Tongue (tissue), 3 donors: ENCODE measurements at places on chromosomes 12 and 14.

- no peak for DNase-seq
Observed at GRCh38 chr12:49545815-49546214, 7.0 kb downstream of the KCNH3 start.

- peak; percentile 30 for DNase-seq
Observed at GRCh38 chr12:269191-269590, 6.6 kb upstream of the SLC6A13 start.

DNA sequence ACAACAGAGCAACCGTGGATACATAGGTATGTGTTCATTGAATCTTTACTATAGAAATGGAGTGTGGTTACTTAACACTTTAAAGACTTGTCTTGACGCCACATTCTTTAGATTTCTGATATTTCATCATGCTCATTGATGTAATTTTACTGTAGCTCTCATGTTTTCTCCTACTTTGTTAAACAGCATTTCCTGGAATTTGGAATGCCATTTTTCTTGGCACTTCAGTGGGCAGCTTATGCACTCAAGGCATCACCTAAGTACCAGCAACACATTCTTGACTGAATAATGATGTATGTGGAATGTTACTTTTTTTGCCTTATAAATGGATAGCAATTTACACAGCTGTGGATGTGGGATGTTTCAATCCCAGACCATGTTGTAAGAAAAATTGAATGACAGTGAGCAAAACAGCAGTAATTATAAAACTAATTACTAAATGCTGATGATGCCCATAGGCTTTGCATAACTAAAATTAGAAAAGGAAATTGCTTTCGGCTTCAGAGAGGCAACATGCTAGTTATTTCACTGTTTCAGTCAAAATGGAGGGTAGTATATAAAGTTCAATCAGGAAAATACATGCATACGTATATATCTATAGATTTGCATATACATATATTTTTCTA lies 298.5 kb downstream of the NPAS3 start:
- DNase-seq = no peak

GRCh38 chr12:110564471-110564991 lies 18.6 kb downstream of the PPTC7 start:
- no peak for DNase-seq

DNA sequence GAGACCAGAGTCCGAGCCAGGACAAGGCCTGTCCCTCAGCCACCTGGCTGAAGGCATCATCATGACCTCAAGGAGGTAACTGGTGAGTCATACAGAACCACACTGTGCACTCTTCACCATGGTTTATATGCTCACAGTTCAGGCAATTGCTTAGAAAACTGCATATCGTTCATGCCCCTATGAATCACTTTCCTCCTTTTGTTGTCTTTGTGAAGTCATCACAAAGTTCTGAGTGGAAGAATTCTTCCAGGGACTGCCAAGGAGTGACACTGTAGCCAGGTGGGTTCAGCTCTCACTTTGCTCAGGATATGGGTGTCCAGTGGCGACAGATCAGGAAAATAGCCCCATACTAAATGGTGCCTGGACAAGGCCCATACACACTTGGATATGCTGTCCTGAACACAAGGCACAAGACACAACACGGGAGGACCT lies 92.5 kb downstream of the DPF3 start:
- DNase-seq = no peak

GRCh38 chr14:85546390-85546789 lies 16.4 kb downstream of the FLRT2 start:
- no peak for DNase-seq

- DNase-seq = no peak
Observed at GRCh38 chr12:8562310-8562709, 21.6 kb upstream of the CLEC4E start.

- DNase-seq = no peak
Observed at GRCh38 chr12:52063082-52063924, 6.5 kb upstream of the ATG101 start.

DNA sequence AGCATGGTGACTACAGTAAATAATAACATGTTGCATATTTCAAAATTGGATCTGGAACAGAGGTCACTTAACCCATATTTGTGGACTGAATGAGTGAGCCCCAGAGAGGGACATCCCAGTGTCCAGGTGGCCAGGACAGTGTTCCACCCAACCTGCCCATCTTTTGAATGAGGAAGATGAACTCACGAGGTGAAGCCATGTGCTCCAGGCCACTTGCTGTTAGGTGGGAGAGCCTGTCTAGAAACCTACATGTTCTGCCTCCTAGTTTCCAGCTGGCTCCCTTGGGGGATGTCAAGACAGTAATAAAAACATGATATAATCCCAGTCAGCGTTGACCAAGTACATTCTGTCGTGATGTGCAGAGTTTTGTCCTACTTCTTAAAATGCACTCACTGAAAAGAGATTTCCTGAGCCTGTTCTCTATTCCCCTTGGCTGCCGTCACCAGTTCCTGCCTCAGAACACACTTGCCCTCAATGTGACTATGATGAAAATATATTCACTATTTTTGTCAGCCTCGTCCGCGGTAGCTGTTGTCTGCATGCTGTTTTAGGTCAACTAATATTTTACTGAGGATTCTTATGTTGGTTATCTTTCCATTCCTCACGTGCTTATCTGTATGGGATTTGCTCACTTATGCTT lies 25.7 kb downstream of the TSPAN9 start:
- DNase-seq = no peak

GRCh38 chr14:105093038-105093430 lies 27.8 kb upstream of the GPR132 start:
- peak; percentile 83 for DNase-seq

DNA sequence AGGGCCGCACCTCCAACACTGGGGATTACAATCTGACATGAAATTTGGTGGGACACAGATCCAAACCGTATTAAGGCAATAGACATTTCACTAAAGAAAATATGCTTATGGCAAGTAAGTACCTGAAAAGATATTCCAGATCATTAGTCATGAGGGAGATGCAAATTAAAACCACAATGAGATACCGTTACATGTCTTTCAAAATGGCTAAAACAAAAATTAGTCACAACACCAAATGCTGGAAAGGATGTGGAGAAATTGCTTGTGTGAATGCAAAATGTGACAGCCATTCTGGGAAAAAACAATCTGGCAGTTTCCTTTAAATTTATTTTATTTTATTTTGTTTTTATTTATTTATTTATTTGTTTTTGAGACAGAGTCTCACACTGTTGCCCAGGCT lies 82.3 kb upstream of the PTGDR start:
- DNase-seq = no peak

DNA sequence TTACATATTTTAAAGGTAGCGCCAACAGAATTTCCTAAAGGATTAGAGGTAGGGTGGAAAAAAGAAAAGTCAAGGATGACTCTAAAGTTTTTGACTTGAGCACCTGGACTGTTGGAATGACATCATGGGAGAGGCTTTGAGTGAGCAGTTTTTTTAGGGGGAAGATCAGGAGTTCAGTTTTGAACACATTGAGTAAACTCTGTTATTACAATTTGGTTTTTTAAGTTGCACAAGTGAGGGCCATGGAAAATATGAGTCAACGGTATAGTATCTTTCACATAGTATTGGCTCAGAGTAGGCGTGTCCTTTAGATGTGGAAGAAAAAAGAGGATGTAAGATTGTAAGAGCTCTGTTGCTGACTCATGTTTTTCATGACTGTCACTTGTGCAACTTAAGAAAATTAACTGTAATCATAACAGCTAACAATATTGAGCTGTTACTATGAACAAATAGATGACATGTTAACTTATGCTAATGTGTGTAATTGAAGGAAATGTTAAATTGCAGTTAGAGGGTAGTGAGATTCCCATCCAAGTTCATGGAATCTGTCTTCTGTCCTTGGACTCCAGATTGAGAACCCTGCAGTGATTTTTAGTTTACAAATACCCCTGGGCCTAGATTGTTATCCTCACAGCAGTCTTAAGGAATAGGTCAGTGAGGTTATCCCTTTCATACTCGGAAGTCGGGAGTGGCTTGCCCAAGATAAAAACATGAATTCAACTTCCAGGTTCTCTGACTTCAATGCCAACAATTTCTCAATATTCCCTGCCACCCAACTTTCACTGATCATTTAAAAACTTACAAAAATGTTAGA lies 48.2 kb upstream of the ATP2B1 start:
- DNase-seq = peak; percentile 16

DNA sequence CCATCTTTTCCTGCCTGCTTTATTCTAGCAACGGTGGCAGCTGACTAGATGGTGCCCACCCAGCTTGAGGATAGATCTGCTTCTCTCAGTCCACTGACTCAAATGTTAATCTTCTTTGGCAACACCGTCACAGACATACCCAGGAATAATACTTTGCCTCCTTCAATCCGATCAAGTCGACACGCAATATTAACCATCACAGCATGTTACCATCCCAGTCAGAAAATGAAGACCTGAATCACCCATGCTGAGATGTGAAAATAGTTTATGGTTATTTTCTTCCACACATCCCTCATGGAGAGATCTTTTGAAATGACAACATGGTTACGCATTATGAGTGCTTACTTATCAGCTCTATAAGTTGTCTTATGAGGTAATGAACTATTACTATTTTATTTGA lies 392.8 kb downstream of the SEC23A start:
- no peak for DNase-seq

DNA sequence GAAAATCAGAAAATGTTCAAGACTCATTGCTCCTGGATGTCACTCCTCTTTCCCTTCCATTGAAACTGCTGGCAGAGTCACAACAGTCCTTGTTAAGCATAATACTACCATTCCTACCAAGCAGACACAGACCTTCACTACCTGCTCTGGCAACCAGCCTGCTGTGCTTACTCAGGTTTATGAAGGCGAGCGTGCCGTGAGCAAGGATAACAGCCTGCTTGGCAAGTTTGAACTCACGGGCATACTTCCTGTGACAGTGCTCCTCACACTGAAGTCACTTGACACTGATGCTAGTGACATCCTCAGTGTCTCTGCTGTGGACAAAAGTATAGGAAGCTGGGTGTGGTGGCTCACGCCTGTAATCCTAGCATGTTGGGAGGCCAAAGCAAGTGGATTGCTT lies 15.7 kb upstream of the PHETA1 start:
- no peak for DNase-seq

DNA sequence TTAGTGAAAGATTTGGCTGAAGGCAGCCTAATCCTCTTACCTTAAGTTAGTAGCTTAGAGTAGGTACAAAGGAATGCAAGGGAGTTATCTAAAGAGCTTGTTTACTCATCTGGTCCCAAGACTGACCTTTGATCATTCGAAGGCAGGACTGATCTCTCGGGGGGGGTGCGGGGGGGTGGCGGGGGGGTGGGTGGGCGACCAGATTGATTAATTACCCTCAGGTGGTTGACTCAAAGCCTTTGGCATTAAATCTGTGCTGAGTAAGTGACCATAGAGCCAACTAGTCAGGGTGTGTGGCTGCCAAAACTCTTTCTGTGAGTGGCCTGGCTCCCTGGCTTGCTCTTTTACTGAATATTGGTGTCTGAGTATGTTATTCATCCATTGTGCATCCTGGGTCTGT lies 731.9 kb upstream of the FBXO33 start:
- DNase-seq = no peak

- peak; percentile 63 for DNase-seq
Observed at GRCh38 chr12:100741084-100741711, 53.4 kb upstream of the ANO4 start.

DNA sequence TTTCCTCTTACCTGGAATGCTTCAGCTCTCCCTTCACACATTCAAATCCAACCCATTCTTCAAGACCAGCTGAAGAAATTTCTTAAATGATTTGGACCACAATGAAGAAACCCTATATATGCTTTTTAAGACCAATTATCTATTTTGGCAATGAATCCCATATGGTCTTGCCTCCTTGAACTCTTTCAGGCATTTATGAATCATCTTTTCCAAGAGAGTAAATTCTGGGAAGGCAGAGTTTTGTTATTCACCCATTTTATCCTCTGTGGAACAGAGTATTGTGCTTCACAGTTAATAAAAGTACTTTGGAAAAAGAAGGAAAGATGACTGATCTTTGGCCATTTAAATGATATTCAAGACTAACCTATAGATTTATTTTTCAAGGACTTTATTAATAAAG lies 14.0 kb downstream of the GIT2 start:
- DNase-seq = no peak

- no peak for DNase-seq
Observed at GRCh38 chr12:1552171-1552570, 42.2 kb downstream of the FBXL14 start.

DNA sequence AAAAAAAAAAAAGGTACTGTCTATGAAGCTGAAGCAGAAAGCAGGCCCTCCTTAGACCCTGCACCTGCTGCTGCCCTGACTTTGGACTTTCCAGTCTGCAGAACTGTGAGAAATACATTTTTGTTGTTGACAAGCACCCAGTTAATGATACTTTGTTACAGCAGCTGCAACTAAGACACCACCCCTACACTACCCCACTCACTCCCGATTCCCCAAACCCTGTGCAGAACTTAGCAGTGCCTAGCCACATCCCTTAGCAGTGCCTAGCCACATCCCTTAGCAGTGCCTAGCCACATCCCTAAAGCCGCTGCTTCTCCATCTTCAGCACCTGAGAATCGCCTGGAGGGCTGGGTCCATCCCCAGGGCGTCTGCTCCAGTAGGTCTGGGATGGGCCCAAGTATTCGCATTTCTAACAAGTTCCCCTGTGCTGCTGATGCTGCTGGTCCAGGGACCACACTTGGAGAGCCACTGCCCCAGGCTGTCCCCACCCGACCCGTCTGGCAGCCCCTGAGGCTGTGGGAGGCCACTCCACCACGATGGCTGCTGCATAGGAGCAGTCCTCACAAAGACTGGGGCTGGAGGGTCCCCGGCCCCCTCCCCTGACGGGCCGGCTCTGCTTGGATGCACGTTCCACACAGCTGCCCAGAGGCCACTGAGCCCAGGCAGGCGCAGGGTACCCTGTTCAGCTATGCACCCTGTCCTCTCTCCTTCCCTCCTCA lies 10.8 kb upstream of the PPP1R13B start:
- no peak for DNase-seq

DNA sequence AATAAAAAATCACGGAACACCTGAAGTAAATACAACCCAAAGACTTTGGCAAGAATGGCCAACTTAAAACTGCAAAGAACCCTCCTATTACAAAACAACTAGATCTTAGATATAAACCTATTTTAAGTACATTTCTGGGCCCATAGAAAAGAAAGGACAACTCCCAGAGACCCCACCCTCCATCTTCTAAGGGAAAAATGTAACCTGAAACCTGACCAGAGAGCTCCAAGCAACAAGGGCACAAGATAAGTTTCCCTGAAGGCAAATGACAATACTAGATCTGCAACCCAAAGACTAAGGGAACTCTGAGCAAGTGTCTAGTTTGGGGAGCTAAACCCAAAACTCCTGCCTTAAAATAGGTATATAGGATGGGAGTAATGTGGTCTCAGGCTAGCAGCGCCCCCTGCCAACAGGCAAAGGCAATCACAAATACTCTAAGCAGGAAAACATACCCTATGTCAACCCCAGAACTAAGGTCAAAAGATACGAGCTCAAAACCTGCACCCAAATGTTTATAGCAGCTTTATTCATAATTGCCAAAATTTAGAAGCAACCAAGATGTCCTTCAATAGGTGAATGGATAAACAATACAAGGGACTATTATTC lies 218.9 kb downstream of the ITPR2 start:
- peak; percentile 51 for DNase-seq

- no peak for DNase-seq
Observed at GRCh38 chr14:73000073-73000472, 26.8 kb downstream of the ZFYVE1 start.
